ENCODE measurements at places on chromosomes 12 and 14.

DNA sequence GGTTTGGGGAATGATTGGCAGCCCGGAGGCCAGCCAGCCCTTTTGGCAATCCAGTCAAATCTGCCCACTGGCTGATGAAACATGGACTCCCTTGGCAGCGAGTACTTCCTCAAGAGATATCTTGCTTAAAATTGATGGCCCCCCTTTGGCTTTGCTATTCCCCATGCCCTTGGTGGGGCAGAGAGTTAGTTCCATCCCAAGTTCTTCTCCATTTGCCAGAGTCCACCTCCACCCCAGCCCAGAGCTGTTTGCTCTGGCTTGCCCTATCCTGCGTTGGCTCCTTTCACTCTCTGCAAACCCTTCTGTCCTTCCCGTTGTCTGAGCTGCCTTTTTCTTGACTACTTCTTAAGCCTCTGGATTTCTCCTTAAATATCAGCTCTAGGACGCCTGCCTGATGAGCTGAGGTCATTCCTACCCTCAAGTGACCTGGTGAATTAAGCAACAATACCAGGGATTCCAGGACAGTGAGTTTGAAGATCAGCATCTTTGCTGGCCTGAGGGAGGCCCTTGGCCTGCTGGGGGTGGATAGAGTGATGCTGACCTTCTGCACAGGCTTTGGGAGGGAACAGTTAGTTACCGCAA, 212.0 kb downstream of the CACNA1C start:
- DNase-seq, result no peak

- no peak for DNase-seq
Observed at GRCh38 chr12:1576410-1577241, 17.8 kb downstream of the FBXL14 start.

DNA sequence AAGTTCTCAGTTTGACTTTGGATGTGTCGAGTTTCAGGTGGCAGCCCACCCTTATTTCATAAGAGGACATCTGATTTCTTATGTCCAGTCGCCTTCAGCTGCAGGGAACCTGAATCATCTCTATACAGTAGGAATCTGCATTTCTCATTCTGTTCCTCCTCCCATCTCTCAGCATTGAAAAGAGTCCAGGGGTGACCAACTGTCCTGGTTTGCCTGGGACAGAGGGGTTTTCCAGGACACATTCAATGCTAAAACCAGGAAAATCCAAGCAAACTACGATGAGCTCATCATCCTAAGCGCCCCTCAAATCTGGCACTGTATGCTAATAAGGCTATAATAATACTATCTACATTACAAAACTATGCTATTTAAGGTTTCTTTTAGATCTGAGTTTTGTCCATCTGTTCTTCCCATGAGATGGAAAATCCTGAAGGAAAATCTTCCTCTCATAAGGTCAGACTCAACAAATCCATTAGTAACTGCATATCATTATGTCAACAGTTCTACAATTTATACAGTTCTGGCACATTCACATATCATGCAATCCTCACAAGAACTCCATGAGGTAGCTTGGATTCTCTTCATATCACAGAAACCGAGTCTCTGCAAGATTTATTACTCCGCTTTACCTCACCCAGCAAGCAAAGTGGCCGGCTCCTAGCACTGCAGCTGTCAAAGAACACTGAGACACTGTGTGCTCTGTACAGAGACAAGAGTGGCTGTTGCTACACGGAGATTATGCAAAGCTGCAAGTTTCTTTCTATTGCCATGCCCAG, 15.6 kb upstream of the CALM1 start:
- DNase-seq, result peak; percentile 29

DNA sequence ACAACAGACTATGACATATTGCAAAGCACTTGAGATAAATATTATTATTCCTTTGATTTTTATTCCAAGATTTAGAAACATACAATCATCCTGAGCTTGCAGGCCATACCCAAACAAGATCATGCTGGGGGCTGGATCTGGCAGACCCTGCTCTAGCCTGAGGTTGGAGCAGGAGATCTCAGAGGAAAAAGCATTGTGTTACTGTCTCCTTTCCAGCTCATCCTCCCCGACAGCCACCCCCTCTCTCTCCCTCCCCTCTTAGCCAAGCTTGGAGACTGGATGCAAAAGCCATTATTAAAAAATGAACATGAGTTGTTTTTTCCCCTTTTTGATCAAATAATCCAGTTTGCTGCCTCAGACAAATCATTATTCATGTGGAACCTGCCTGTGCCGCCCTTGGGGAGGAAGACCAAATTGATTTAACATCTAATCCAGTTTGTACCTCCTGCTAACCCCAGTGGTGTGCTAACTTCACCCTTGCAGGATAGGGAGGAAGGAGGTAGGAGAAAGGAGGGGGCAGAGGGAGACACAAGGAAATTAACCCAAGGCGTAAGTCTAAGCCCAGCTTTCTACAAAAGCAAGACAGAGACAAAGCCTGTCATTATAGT, 565.8 kb upstream of the TBX3 start:
- DNase-seq, result no peak

- no peak for DNase-seq
Observed at GRCh38 chr12:1217191-1217949, 226.3 kb downstream of the ERC1 start.

DNA sequence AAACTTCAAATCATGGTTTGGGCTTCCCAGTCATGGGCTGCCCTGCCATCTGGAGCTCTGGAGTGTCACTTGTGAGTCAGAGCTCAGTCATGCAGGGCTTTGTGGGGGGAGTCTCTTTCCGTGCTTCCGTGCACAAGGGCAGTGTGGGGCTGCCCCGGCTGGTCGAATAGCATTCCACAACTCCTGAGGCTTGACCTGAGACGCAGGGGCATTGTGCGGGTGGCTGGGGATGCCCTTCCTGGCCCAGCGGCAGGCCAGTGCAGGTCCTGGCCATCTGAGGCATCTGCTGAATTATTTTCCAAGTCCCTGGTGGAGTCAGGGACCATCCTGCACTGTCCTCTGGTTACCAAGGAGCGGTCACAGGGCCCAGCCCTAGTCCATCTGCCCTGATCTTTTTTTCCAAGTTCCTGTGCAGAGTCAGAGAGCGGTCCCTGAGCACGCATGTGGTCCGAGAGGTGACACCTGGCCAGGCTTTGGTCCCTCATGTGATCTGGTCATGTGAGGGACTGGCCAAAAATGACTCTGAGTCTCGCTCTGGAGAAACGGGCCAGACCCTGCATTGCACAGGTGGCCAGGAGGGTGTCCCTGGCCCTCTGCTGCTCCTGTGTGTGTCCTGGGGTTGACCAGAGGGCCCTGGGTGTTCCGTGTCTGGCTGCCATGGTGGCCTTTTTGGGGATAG, 167.0 kb upstream of the ALG10B start:
- no peak for DNase-seq

- DNase-seq, result peak; percentile 93
Observed at GRCh38 chr12:127165567-127166392, 1101.2 kb upstream of the TMEM132C start.

DNA sequence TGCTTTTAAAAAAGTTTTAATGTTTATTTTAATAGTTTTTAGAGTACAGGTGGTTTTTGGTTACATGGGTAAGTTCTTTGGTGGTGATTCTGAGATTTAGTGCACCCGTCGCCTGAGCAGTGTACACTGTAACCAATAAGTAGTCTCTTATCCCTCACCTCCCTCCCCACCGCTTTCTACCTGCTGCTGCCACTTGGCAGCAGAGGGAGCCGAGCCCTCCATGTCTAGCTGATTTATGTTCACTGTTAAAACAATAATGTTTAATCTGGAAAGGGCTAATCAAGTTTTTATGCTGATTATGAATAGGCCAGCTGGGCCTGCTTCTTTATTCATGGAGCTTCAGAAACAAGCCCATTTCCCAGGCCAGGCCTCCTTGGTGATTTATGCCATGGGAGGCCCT, 73.1 kb downstream of the ADCK1 start:
- no peak for DNase-seq

- peak; percentile 56 for DNase-seq
Observed at GRCh38 chr12:108667349-108667748, 33.7 kb upstream of the SELPLG start.

- peak; percentile 83 for DNase-seq
Observed at GRCh38 chr14:91681118-91681517, 50.8 kb downstream of the CATSPERB start.

GRCh38 chr14:50998612-50999011, 54.3 kb upstream of the PYGL start:
- no peak for DNase-seq

GRCh38 chr12:120466560-120467315, 2.8 kb downstream of the SRSF9 start:
- DNase-seq, result peak; percentile 69

- no peak for DNase-seq
Observed at GRCh38 chr14:34299360-34299759, 162.7 kb downstream of the SPTSSA start.

GRCh38 chr14:96260341-96260821, 4.4 kb downstream of the BDKRB1 start:
- DNase-seq, result no peak

Measured in common myeloid progenitor, CD34-positive (primary cell).